ENCODE measurements at places on chromosomes 1 and 21. TPM values are rescaled to one million over a fixed set of nuclear protein-coding genes. Genes with fewer than 3 reads are reported as not detected.

CFAP74 gene
- total RNA-seq, result not detected

BATF3 gene
- 3.9 TPM for total RNA-seq

LHX8 gene
- not detected for total RNA-seq

IRF6 gene
- 5.4 TPM for total RNA-seq

MRPS6 gene
- total RNA-seq, result 5.2 TPM

REN gene
- total RNA-seq, result not detected

Measured in epithelial cell of alveolus of lung (primary cell).